ENCODE measurements at places on chromosomes 7 and 10.

DNA sequence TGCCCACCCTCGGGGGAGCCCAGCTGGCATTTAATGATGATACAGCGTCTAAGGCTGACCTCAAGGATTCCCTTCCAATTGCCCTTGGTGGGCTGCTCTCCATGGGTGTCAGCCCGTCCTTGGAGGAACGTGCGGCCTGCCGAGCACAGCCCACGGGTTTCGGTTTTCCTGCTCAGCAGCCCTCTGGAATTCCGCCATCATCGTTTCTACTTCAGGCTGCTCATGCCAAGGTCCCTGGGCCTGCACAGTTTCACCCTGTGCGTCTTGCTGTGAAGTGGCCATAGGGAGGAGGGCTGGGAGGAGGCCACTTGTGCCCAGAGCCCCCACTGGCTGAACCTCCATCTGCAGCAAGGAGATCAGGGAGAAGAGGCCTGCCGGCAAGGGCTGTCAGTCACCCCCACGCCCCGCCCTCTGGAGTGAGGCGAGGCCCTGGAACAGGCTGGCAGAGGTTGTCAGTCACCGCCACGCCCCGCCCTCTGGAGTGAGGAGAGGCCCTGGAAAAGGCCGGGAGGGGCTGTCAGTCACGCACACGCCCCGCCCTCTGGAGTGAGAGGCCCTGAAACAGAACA, 82.8 kb downstream of the CHST15 start:
- no peak for DNase-seq

- no peak for DNase-seq
These were observed 7.4 kb downstream of the PTPN12 start for GRCh38 chr7:77544518-77544917.

DNA sequence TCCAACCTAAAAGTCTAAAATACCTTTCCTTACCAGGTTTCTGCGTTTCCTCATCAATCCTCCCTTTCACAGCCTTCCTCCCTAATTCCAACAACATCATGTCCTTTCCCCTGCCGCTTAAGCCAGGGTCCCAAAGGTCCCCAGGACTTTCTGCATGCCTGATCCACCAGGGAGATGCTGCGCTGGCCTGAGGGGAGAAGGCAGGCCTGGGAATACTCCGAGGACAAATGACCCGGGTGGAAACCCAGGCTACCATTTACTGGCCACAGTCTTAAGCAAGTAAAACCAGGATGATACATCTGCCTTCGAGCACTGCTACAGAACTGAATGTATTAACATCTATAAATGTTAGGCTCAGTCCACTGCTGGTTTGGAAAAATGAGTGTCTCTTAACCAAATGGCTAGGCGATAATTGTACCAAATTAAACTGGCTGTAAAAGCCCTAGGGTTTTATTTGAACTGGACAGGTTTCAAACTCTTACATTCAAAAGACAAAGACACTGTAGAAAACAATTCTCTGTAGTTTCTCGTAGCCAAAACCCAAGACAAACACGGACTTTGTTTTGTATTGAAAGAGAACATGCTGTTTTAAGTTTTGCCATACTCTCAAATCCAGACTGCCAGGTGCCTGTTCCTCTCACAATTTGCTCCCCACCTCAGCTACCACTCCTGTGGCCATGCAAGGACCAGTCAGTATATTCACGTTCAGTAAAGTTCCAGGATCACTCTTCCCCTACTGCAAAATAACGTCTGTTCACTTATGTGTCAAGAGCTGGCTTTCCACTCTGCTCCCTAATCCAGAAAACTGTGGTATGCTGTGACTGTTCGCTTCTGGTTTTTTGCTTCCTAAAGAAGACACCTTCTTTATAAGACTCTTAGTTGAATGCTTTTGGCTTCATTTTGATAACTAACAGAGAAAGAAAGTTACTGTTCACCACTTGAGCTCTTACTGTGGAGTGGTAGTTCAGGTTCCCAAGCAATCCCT, 145.7 kb downstream of the RNF216 start:
- no peak for DNase-seq

GRCh38 chr7:50358779-50359178, 54.3 kb downstream of the IKZF1 start:
- DNase-seq: no peak

DNA sequence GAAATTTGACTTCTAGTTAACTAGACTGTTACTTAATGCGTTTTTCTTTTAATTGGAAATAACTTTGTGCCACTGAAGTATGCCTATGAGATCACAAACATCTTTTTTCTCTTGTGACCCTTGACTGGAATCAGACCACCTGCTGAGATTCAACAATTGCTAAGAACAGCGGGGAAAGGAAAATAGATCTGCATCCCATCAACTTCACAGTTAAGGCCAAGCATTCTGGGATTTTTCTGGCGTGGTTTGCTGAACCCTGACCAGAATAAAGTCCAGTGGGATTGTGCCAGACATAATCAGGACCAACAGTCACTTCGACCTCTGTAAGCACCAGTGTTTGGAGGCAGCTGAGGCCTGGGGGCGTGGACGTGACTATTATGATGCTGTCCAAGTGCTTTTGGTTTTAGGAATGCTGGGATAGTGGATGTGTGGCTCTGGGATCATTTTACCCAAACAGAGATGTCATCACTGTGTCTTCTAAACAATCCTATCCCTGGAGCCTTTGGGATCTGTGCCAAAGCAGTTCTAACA, 373.3 kb upstream of the PRKCQ start:
- no peak for DNase-seq

GRCh38 chr7:69295977-69296376, 302.3 kb upstream of the AUTS2 start:
- DNase-seq: no peak

GRCh38 chr10:88989824-88990383, 694 bp upstream of the FAS start:
- no peak for DNase-seq

DNA sequence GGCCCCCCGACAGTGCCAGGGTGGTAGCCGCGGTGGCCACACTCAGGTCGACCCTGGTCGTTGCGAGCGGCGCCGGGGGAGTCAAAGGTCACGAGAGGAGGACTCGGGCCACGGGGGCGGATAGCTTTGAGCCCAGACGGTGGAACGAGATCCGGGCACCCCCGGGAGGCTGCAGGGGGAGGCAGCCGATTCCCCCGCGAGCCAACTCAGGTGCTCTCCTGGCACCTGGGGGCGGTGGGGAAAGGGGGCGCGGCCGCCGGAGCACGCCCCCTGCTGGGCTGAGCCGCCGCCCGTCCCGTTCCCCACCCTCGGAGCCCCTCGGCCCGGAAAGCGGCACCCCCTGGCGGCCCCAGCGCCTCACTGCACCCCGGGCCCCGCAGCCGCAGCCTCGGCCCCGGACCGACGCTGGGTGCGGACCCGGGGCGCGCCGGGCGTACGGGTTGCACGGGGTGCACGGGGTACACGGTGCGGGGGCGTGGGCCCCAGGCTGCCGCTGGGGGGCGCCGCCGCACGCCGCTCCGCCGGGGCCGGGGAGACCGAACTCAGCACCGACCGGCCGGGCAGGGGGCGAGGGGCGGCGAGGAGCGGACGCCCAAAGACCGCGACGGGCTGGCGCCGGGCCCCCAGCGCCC, 521 bp upstream of the NYAP1 start:
- no peak for DNase-seq

GRCh38 chr10:28940158-28940888, 263.0 kb downstream of the BAMBI start:
- no peak for DNase-seq

DNA sequence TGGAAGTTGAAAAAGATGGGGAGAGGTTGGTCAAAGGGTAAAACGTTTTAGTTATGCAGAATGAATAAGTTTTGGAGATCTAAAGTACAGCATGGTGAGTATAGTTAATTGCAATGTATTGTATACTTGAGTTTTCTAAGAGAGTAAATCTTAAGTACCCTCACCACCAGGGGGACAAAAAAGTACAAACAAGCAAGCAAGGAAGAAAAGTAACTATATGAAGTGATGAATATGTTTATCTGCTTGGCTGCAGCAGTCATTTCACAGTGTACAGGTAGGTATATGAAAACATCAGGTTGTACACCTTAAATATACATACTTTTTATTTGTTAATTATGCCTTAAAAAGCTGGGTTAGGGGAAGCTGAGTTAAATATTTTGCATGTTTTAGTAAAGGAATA, 157.3 kb downstream of the PCLO start:
- no peak for DNase-seq

All from cortex of kidney (tissue), 1 donor.